ENCODE measurements at places on chromosomes 6 and 20.

DNA sequence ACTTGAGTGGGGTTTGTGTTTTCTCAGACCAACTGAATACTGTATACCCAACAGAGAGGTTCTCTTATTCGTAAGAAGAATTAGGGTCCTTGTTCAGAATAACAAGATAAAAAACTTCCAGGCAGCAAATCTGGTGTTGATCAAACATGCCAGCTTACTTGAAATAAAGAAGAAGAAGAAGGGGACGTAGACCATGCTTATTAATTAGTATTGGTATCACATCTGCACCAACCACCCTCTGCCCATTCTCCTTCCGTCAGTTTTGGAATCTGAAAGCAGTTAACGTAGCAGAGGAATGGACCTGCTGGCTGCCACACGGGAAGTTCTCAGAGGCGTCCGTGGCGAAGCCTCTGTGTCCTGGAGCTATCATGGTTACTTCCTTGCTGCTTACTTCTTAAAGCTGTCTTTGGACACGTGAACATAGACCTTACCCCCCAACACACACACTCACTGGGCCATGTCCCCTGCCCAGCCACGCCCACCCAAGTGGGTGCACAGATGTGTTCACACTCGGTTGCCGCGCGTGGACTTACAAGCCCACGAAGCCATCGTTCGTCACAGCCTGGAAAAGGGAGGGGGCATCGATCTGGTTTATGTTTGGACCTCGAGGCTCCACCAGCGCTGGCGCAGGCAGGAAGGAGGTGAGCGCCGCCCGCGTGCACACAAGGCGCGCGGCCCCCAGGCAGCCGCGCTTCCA lies 4.1 kb upstream of the DLL1 start:
- DNase-seq, result no peak

GRCh38 chr20:52342913-52343312 lies 151.3 kb upstream of the ZFP64 start:
- no peak for DNase-seq

- no peak for DNase-seq
Observed at GRCh38 chr6:76831299-76831698, 632.0 kb downstream of the HTR1B start.

- DNase-seq, result no peak
Observed at GRCh38 chr6:36378243-36378920, 9.1 kb downstream of the ETV7 start.

- no peak for DNase-seq
Observed at GRCh38 chr6:160387916-160388643, 39.9 kb downstream of the SLC22A3 start.

DNA sequence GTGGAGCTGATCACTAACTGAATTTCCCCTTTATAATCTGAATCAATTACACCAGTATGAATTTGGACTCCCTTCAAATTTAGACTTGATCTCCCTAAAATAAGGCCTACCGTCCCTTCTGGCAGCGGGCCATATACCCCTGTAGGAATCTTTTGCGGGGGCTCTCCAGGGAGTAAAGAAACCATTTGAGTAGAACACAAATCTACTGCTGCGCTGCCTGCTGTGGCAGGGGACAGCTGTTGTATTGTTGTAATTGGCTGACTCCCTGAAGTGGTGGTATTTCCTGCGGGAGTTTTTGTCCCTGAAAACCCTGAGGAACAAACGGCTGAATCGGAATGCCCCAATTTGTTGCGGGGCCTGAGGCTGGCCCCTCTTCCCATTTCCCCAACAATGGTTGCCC lies 16.0 kb upstream of the PTCRA start:
- DNase-seq, result no peak

DNA sequence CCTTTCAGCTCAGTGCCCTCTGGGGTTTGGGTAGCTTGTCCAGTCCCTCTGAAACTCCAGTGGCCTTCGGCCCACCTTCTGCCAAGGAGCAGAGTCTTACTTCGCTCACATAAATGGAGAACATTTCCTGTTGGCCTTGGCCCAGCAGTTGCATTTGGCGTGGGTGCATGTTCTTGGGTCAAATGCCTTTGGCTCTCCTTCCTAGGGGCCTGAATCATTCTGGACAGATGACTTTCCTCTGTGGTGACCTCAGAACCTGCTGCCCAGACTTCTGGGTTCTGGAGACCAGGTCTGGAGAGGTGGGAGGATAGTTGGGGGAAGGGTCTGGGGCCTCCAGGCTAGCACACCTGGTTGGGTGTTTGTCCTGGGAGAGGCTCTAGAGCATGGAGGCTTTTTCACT lies 29.3 kb downstream of the BCAS4 start:
- DNase-seq, result no peak

DNA sequence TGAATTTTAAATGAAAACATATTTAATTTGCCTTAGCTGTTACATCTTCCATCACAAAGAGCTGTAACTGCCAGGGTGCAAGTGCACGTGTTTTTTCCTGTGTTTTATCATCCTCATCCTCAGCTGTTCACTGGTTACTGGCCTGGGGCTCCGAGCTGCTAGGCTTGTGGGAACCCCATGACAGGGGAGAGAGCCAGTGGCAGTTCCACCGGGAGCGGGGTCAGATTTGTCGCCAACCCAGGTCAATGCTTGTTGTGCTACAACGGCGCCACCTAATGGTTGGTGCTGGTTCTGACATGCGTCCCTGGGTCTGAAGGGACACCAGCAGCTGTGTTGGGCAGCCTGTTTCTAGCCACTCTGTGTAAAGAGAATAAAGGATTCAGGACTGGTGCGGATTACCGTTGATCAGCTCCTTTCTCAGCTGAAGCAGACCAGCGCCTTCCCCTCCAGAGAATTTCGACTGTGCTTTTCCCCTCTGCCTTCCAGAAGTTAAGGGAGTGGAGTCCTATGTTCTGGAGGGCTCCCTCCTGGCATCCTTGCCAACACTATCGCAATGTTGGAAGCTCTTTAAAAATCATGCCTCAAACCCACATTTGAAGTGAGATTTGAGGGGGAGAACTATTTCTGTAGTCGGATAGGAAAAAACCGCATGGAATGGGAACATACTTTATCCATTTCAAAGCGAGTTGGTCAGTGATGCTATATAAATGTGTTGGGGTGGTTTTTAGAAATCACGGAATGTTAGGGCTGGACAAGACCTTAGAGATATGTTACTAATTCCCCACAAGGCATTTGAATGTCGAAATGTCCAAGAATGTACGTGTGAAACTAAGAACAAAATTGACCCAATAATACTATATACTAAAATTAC lies 32.1 kb downstream of the SUMO4 start:
- DNase-seq, result peak; percentile 90

DNA sequence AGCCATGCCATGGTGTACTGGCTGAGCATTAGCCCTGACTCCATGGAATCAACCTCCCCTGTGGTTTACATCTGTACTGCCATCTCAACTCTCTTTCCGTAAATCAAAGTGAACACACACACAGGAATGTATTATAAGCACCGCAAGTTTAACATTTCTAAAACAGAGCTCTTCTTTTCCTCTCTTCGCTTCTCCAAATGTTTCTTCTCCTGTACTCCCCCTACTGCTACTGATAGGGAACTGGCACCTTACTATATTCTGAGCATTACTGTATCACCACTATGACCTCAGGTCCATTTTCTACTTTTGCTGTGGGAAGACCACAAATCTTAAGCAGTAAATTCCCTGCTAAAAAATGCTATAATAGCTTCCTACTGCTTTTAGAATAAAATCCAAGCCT lies 101.2 kb downstream of the NUS1 start:
- no peak for DNase-seq

GRCh38 chr20:55632592-55632991 lies 372.7 kb downstream of the CBLN4 start:
- no peak for DNase-seq

DNA sequence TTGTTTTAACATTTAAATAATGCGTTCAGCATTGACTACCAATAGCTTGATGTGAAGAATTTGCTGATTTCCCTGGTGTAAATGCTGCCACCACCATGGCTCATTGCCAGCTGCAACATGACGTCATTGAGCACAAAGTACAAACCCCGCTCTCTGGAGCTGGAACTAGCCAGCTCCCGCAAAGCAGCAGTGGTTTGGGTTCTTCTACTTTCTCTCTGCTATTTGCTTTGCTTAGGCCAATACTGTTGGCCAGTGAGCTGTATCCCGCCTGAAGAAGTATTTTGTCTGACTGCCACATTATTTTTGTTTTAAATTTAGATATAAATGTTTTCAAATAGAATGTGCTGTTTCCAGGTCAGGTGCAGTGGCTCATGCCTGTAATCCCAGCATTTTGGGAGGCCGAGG lies 47.4 kb upstream of the KIF13A start:
- no peak for DNase-seq

DNA sequence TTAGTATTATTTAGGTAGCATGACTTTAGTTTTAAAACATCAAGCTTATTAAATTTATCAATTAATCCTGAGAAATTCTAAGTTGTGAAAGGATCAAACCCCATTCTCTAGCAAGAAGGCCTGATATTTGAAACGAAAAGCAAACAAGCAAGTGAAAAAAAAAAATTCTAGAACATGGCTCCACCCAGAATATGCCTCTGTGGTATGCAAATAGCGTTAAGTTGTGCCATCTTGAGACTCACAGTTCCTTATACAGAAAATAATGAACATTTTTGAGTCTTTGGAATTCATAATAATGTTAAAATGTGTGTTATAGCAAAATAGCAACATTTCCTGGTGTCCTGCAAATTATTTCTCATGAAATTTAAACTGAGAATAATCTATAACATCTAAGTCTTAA lies 42.0 kb downstream of the TRDN start:
- DNase-seq, result no peak

All from D341Med (cell line).